ENCODE measurements at places on chromosomes 13 and 19. TPM values are rescaled to one million over a fixed set of nuclear protein-coding genes. Genes with fewer than 3 reads are reported as not detected.

- no peaks in the 10 kb centered on the region for H3K27me3 ChIP-seq
- H3K36me3 ChIP-seq, result no peaks in the 10 kb centered on the region
- DNase-seq, result no peak
- H3K27ac ChIP-seq, result no peak overlapping the region
- no peak overlapping the region for H3K4me3 ChIP-seq
These were observed 2.6 kb upstream of the PSG11 start for GRCh38 chr19:43028866-43029265.

GRCh38 chr13:25691654-25692053, 319.9 kb downstream of the ATP8A2 start:
- H3K36me3 ChIP-seq, result no peaks in the 10 kb centered on the region
- no peaks in the 10 kb centered on the region for H3K27me3 ChIP-seq
- H3K4me1 ChIP-seq, result no peaks in the 10 kb centered on the region
- no peak overlapping the region for H3K4me3 ChIP-seq

DNA sequence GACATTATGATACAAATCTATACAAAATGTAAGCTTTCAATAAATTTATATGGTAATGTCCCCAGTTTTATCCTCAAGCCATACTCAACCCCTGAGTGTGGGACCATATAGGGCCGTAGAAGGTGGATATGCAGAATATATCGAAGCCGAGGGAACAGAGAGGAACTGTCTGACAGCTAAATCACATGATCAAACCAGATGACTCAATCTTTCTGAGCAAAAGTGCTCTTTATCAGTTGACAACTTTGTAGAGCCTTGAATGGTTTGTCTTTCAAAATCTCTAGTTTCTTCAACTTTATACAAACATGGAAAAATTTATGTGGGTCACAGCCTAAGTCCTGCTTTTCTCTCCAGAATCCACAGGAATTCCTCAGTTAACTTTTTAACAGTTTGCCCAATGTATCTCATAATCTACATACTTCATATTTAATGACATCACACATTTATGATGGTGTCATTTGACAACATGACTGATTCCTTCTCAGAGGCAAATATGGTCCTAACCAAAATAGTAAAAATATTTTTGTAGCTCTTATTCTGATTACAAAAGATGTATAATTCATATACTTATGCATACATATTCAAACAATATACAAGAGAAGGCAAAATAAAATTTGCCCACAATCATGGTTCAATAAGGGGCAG, 673.0 kb upstream of the GPC6 start:
- H3K4me1 ChIP-seq, result no peaks in the 10 kb centered on the region
- no peak overlapping the region for H3K27ac ChIP-seq
- no peaks in the 10 kb centered on the region for H3K27me3 ChIP-seq
- H3K36me3 ChIP-seq, result no peaks in the 10 kb centered on the region
- H3K4me3 ChIP-seq, result no peak overlapping the region

DNA sequence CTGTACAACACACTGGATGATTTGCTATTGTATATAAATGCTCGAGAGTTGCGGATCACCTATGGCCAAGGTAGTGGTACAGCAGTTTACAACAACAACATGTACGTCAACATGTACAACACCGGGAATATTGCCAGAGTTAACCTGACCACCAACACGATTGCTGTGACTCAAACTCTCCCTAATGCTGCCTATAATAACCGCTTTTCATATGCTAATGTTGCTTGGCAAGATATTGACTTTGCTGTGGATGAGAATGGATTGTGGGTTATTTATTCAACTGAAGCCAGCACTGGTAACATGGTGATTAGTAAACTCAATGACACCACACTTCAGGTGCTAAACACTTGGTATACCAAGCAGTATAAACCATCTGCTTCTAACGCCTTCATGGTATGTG, 21.5 kb downstream of the OLFM4 start:
- H3K4me3 ChIP-seq, result no peak overlapping the region
- DNase-seq, result no peak
- no peaks in the 10 kb centered on the region for H3K36me3 ChIP-seq
- no peak overlapping the region for H3K27ac ChIP-seq
- H3K27me3 ChIP-seq, result no peaks in the 10 kb centered on the region

CFD gene
- 6.5 TPM for polyA plus RNA-seq

Data from cardiac muscle cell (in vitro differentiated cells and primary cell).